ENCODE measurements at places on chromosomes 13 and 19. TPM values are rescaled to one million over a fixed set of nuclear protein-coding genes. Genes with fewer than 3 reads are reported as not detected.

- no peak overlapping the region for H3K27ac ChIP-seq
- H3K4me1 ChIP-seq, result no peaks in the 10 kb centered on the region
- no peaks in the 10 kb centered on the region for H3K36me3 ChIP-seq
- no peak overlapping the region for H3K4me3 ChIP-seq
- no peak for DNase-seq
- H3K27me3 ChIP-seq, result no peaks in the 10 kb centered on the region
These were observed 415.2 kb downstream of the KCTD12 start for GRCh38 chr13:76470991-76471390.

GRCh38 chr13:30685987-30686386, 49.4 kb upstream of the ALOX5AP start:
- H3K36me3 ChIP-seq, result no peaks in the 10 kb centered on the region
- H3K27ac ChIP-seq, result no peak overlapping the region
- no peaks in the 10 kb centered on the region for H3K27me3 ChIP-seq
- H3K4me1 ChIP-seq, result peaks cover 16% of the 10 kb centered on the region
- no peak overlapping the region for H3K4me3 ChIP-seq
- DNase-seq, result no peak

DNA sequence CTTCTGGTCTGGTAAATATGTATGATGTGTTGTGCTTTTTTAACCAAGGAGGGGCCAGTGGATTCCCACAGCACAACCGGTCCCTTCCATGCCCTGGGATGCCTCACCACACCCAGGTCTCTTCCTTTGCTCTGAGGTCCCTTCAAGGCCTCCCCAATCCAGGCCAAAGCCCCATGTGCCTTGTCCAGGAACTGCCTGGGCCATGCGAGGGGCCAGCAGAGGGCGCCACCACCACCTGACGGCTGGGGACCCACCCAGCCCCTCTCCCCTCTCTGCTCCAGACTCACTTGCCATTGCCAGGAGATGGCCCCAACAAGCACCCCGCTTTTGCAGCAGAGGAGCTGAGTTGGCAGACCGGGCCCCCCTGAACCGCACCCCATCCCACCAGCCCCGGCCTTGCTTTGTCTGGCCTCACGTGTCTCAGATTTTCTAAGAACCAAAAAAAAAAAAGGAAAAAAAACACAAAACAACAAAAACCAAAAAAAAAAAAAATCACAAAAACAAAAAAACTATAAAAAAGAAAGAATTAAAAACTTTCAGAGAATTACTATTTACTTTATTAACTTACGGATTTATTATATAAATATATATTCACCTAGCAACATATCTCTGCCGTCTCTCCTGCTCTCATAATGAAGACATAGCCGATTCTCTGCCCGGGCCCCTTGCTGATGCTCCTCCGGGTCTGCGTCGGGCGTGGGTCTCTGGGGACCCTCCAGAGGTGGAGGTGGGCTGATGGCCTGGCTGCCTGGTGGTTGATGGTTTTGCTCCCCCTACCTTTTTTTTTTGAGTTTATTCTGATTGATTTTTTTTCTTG, 14.4 kb downstream of the CAPN12 start:
- DNase-seq, result peak; percentile 84
- peaks cover 39% of the 10 kb centered on the region for H3K36me3 ChIP-seq
- no peak overlapping the region for H3K4me3 ChIP-seq
- H3K4me1 ChIP-seq, result peaks cover 16% of the 10 kb centered on the region
- H3K27ac ChIP-seq, result no peak overlapping the region

DNA sequence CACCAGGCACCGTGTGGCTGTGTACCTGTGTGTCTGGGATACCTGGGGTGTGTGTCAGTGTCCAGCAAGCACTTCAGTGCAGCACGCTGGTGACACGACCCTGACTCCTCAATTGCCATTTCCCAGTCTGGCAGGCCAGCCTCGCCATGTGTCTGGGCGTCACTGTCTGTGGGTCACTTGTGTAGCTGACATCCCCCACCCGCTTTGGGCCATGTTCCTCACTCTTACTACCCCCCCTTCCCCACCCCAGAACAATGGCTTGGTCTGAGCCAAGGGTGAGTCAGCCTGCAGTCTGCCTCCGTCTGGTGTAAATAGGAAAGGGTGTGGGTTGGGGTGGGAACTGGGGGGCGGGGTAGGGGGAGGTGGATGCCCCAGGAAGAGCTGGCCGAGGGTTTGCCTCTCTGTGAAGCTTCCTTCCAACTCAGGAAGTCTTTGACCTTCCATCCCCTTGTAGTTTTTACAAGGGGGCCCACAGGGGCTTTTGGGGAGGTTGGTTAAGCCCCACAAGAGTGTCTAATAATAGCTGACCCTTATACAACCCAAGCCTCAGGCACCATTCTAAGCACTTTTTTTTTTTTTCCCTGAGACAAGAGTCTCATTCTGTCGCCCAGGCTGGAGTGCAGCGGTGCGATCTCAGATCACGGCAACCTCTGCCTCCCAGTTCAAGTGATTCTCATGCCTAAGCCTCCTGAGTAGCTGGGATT, 17.6 kb downstream of the NOVA2 start:
- H3K4me3 ChIP-seq, result no peak overlapping the region
- H3K27ac ChIP-seq, result no peak overlapping the region
- peaks cover 31% of the 10 kb centered on the region for H3K27me3 ChIP-seq
- H3K36me3 ChIP-seq, result no peaks in the 10 kb centered on the region
- no peak for DNase-seq

GRCh38 chr13:42041684-42042035, 6.8 kb upstream of the DGKH start:
- no peak overlapping the region for H3K27ac ChIP-seq
- peaks cover 19% of the 10 kb centered on the region for H3K4me1 ChIP-seq
- no peaks in the 10 kb centered on the region for H3K36me3 ChIP-seq
- H3K4me3 ChIP-seq, result peak overlapping the region; percentile 46
- DNase-seq, result no peak

DNA sequence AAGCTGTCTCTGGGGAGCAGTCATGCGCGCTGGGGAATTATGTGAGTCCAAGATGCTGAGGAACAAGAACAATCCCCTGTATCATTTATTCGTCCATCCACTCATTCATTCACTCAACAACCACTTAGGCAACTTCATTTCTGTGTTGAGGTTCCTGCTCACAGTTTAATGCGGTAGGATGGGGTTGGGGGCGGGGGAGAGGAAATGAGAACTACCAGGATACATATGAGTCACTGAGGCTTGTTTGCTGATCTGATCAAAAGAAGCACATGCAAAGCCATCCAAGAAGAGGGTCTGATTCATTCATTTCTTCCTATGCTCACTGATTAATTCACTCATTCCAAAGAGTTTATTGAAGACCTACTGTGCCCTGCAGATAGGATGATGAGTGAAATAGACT, 20.9 kb downstream of the ZNF536 start:
- no peaks in the 10 kb centered on the region for H3K27me3 ChIP-seq
- no peak for DNase-seq
- H3K36me3 ChIP-seq, result no peaks in the 10 kb centered on the region
- no peak overlapping the region for H3K4me3 ChIP-seq
- H3K27ac ChIP-seq, result no peak overlapping the region
- no peaks in the 10 kb centered on the region for H3K4me1 ChIP-seq

DNA sequence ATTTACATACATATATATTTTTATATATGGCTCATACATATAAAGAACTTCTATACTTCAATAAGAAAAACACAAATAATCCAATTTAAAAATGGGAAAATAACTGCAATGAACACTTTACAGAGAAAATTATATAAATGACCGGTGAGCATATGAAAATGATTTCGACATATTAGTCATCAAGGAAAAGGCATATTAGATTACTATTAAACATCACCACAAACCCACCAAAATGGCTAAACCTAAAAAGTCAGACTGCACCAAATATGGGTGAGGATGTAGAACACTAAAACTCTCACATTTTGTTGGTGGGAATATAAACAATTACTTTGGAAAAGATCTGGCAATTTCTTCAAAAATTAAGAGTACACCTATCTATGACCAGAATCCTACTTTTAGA, 316.2 kb downstream of the ENOX1 start:
- H3K4me1 ChIP-seq, result no peaks in the 10 kb centered on the region
- no peak overlapping the region for H3K27ac ChIP-seq
- H3K4me3 ChIP-seq, result no peak overlapping the region
- DNase-seq, result no peak

DNA sequence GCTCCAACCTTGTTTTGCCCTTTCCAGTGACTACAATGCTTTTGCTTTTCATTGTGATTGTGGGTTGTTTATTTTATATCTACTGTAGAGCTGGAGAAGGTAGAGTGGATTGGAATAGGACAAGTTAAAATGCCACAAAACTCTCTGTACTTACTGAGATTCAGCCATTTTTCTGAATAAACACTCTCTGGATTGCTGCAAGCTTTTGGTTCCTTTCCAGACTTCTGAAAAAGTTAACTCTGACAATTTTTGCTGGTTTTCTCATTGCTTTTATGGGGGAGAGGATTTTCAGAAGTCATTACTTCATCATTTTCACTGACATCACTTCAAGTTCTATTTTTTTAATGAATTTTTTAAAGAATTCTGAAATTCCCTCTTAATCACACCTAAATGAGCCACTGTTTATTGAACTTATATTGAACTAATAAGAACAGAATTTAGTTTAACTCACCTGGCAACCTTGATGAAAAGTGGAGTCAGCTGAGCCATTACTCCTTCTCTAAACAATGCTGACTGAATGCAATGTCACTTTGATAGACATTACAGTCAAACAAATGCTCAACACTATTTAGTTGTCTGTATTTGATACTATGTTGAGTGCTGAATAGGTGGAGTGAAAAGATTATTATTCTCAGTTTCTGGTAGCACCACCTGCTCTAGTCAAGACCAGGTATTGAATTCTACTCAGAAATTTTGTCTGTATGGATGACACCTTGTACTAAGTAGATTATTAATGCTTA, 303.5 kb downstream of the DLEU7 start:
- H3K4me3 ChIP-seq, result no peak overlapping the region
- no peaks in the 10 kb centered on the region for H3K4me1 ChIP-seq
- H3K36me3 ChIP-seq, result no peaks in the 10 kb centered on the region
- H3K27ac ChIP-seq, result no peak overlapping the region
- no peaks in the 10 kb centered on the region for H3K27me3 ChIP-seq

- no peak overlapping the region for H3K4me3 ChIP-seq
- H3K36me3 ChIP-seq, result no peaks in the 10 kb centered on the region
- no peak for DNase-seq
- no peaks in the 10 kb centered on the region for H3K4me1 ChIP-seq
These were observed 367.2 kb downstream of the DNAJC15 start for GRCh38 chr13:43390619-43391018.

DNA sequence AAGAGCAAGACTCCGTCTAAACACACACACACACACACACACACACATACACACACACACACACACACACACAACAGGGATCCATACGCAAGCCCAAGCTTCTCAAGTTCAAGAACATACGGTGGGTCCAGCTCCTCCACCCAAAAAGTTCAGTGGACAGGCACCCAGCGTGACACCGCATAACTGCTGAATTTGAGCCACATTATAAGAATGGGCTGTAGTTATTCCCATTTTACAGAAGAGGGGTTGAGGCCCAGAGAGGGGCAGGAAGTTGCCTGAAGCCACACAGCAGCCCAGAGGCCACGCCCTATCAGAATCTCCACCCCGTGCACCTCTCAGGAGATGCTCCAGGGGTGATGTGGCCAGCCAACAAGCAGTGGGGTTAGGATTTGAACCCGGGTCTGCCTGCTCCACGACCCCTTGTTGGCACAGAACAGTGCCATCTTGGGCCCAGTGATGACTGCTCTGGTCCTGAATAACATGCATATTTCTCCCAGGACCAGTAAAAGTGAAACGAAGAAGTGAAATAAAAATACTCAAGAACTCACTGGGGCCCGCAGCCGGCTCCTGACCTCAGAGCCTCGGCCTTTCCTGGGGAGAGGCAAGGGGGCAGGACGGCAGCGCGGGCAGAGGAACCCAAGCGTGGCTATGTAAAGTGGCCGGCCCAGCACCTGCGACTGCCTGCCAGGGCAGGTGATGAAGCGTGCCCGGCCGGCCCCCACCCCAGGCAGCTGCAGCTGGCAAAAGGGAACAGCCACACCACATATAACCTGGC, 61.9 kb downstream of the AP1M1 start:
- H3K27ac ChIP-seq, result peak overlapping the region; percentile 89
- H3K4me1 ChIP-seq, result peaks cover 75% of the 10 kb centered on the region
- no peaks in the 10 kb centered on the region for H3K36me3 ChIP-seq
- DNase-seq, result peak; percentile 94

GRCh38 chr13:36431204-36432105, 840 bp upstream of the CCNA1 start:
- H3K4me1 ChIP-seq, result peaks cover 25% of the 10 kb centered on the region
- peak; percentile 36 for DNase-seq
- no peaks in the 10 kb centered on the region for H3K36me3 ChIP-seq
- peaks cover 9% of the 10 kb centered on the region for H3K27me3 ChIP-seq

GRCh38 chr19:15072930-15073647, 8.9 kb upstream of the OR1I1 start:
- DNase-seq, result no peak
- H3K27me3 ChIP-seq, result no peaks in the 10 kb centered on the region
- H3K27ac ChIP-seq, result no peak overlapping the region

DNA sequence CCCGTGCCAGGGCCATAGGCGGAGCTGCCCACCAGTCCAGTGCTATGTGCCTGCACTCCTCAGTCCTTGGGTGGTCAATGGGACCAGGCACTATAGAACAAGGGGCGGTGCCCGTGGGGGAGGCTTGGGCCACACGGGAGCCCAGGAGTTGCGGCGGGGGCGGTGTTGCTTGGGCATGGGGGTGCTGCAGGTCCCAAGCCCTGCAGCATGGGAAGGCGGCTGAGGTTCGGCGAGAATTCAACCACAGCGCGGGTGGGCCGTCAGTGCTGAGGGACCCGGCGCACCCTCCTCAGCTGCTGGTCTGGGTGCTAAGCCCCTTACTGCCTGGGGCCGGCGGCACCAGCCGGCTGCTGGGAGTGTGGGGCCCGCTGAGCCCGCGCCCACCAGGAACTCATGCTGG, 242.2 kb upstream of the SGCG start:
- no peaks in the 10 kb centered on the region for H3K27me3 ChIP-seq
- H3K4me3 ChIP-seq, result no peak overlapping the region
- no peak for DNase-seq
- H3K4me1 ChIP-seq, result no peaks in the 10 kb centered on the region

GRCh38 chr19:30692181-30692811, 320.1 kb downstream of the ZNF536 start:
- H3K27ac ChIP-seq, result no peak overlapping the region
- no peak for DNase-seq
- no peak overlapping the region for H3K4me3 ChIP-seq
- no peaks in the 10 kb centered on the region for H3K4me1 ChIP-seq
- no peaks in the 10 kb centered on the region for H3K36me3 ChIP-seq
- no peaks in the 10 kb centered on the region for H3K27me3 ChIP-seq

DNA sequence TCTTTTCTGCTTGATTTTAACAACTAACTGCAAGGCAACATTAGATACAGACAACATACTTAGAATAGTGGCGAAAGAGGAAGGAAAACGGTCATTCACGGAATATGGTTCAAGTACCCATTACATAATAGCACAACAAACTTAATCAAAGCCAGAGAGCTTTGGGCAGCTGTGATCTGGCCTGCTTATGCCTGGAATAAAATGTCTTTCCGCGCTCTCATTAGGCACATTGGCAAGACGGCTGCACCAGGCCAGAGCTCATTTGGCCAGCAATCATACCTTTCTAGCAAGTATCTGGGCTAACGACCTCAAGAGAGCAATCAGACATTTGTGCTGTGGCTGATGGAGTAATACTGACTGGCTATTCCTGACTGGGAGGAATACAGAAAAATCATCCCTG, 112.8 kb downstream of the NALCN start:
- no peaks in the 10 kb centered on the region for H3K36me3 ChIP-seq
- H3K4me1 ChIP-seq, result no peaks in the 10 kb centered on the region
- no peaks in the 10 kb centered on the region for H3K27me3 ChIP-seq
- no peak overlapping the region for H3K4me3 ChIP-seq
- H3K27ac ChIP-seq, result no peak overlapping the region

Gene POU2F2
- polyA plus RNA-seq, result 125 TPM

Gene DHRS12
- 12.0 TPM for polyA plus RNA-seq

Gene GDF15
- polyA plus RNA-seq, result 0.17 TPM

Gene EHD2
- polyA plus RNA-seq, result not detected

Gene TLE6
- polyA plus RNA-seq, result 3.0 TPM

Gene OSCAR
- 1.7 TPM for polyA plus RNA-seq

Gene ATP7B
- polyA plus RNA-seq, result 0.22 TPM

Gene PET100
- polyA plus RNA-seq, result 31.3 TPM

Gene PPP1R13L
- polyA plus RNA-seq, result 6.9 TPM

Measured in B cell (primary cell).